ENCODE measurements at places on chromosomes 5 and 9.

GRCh38 chr9:90078988-90079421 is 474.2 kb downstream of the GADD45G start:
- no peak for DNase-seq

DNA sequence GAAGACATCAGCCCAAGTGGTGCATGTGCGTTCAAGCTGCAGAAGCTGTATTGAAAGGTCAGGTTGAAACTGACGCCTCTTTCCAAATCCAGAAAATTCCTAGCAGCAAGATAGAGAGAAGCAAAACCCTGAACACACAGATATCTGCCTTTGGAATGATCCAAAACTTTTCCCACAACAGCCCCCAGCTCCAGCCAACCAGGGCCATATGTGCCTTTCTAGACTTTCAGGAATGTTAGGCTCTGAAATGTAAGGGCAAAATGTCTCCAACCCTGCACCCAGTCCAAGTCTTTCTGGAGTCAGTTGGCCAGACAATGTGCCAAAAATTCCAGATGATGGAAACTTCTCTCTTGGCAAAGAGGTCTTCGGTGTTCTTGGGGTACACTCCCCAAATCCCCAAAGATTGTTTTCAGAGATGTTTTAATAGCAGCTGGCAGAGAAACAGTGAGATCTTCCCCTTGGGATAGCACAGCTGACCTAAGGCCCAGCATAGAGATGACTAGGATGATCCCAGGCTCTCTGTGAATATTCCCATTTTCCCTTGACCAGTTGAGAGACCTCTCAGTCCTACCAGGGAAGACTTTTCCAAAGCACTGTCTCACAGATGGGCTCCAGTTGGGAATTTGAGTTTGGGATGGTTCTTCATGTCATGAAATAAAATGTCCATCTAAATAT is 440.4 kb upstream of the CD180 start:
- DNase-seq = no peak

GRCh38 chr5:101969742-101970141 is 326.3 kb downstream of the SLCO4C1 start:
- DNase-seq = peak; percentile 2

DNA sequence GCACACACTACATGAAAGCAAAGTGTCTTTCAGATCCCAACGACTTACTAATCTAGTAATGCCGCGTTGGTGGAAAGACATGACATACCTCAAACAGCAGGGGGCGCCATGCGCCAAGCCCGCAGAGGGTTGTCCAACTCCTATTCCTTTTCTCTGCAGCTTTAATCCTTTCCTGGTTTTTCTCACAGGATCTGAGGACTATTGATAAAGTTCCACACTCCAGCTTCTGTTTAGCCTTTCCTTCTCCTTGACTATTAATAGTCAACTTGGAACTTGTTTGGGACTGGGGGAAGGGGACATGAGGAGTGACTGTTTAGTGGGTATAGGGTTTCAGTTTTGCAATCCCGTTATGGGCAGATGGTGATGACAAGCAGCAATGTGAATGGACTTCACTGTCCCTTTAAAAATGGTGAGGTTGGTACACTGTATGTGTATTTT is 62.9 kb downstream of the OTULIN start:
- DNase-seq = peak; percentile 79

DNA sequence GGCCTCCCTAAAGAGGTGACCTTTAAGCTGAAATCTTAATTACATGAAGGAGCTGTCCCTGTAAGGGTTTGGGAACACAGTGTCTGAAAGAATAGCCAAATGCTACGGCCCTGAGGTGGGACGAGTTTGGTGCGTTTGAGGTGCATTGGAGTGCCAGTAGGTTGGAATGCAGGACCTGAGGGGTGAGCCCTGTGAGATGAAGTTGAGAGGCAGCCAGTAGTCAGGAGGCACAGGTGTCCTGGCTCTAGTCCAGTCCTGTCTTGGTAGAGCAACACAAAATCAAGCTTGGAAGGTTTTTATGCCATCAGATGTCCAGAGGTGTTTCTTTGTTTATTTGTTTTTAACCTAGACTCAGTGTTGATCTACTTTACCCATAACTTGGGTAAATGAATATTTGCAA is 108.5 kb downstream of the ARHGAP26 start:
- no peak for DNase-seq

DNA sequence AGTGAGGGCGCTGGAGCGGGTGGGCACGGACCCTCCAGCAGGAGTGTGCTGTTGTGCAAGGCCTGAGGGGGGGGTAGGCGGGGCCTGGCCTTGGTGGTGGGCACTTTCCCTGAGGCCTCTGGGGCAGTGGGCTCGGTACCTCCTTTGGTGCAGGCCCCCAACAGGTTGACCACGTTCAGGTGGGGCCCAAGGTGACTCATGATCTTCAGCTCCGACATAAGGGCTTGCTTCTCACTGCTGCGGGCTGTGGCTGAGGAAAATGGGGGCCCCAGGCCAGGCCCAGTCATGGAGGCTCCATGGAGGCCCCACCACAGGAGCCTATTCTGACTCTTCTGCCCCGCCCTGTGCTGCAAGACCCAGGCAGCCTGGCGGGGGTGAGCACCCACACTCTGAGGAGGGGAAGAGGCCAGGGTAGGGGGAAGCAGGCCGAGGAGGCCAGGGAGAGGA is 31.5 kb downstream of the PDGFRB start:
- no peak for DNase-seq

DNA sequence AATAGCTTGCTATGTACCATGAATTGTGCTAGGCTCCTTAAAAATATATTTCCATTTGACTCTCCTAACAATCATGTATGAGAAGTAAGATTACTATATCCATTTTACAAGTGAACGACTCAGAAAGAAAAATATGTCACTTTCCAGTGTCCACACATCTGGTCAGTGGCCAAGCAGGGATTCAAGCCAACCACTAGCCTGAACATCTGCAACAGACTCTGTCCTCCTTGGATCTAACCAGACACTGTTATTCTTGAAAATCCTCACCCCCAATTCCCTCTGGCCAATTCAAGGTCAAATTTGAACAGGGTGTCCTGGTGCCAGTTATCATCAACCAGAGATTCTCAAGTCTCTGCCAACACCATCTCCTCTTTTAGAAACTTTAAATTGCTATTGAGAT is 344.1 kb upstream of the WWC1 start:
- DNase-seq = no peak

DNA sequence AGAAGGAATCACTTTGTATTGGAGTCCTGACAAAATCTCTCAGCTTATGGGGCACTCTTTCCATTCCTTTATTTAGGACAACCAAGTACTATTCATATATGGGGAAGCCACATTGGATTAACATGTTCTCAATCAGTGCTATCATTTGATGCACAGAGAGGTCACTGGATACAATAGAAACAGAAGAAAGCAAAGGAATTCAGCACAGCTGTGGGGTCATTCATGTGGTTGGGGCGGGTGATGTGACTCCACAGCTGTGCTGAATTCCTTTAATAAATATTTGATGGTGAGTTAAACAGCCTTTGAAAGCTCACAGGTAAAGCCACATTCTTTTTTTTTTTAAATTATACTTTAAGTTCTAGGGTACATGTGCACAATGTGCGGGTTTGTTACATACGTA is 854 bp upstream of the TEX48 start:
- no peak for DNase-seq

- DNase-seq = no peak
Measured at GRCh38 chr5:174294891-174295620, 249.6 kb downstream of the NSG2 start.

DNA sequence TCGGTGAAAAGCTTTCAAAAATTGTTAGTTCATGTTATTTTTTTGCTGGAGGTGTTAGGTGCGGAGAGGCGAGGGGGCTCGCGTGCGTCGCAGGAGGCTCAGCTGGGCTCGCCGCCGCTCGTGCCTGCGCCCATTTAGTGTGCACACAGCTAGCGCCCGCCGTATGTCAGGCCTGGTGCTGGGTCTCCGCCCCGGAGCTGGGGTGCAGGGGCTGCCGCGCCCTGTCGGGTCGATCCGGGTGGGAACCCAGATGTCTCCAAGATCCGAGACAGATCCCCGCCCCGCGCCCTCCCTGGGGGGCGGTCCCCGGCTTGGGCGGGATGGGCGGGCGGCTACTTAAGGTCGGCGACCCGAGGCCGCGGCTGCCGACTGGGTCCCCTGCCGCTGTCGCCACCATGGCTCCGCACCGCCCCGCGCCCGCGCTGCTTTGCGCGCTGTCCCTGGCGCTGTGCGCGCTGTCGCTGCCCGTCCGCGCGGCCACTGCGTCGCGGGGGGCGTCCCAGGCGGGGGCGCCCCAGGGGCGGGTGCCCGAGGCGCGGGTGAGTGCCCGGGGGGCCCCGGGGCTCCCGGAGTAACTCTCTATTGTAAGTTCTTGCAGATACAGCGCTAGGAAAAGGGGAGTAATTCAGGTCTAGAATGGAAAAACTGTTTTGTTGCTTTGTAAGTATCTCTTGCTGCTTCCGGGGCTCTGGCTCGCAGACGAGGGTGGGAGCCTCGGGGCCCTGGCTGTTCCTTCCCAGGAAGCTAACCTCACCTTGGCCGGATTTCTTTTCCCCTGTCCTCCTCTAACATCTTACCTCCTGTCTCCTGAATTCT is 31.7 kb downstream of the GSN start:
- DNase-seq = no peak

- no peak for DNase-seq
Measured at GRCh38 chr5:31638345-31638744, 586 bp upstream of the PDZD2 start.

DNA sequence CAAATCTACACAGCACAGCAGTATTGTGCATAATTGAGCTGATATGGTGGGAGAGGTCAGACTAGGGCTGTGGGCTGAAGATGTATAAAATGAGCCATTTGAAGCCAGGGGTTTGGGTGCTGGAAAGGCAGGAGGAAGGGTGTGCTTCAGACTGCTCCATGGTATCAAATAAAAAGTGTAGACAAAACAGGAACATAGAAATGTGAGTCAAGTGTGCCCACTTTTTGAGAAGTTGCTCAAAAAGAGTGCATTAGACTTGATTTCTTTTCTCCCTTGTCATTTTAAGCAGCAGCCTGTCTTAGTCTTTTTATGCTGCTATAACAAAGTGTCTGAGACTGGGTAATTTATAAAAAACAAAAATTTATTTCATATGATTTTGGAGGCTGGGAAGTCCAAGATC is 55.8 kb upstream of the ZFAND5 start:
- no peak for DNase-seq

DNA sequence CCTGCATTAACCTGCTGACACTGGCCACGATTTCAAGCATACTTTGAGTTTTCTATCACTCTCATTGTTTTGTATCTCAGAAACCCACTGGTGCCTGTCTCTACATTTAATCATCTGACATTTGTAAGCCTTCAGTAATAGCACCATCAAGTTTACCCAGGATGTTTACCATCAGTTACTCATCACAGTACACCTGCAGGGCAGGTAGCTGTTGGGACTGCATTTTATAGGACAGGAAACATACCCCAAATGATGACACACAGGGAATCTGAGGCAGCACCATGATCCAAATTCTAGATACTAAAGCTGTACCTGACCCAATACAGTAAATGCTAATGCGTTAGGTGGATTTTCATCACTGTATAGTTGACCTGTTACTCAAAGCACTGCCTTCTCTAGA is 114.2 kb downstream of the FEM1C start:
- DNase-seq = no peak

GRCh38 chr5:151620461-151620840 is 29.3 kb upstream of the FAT2 start:
- DNase-seq = no peak

DNA sequence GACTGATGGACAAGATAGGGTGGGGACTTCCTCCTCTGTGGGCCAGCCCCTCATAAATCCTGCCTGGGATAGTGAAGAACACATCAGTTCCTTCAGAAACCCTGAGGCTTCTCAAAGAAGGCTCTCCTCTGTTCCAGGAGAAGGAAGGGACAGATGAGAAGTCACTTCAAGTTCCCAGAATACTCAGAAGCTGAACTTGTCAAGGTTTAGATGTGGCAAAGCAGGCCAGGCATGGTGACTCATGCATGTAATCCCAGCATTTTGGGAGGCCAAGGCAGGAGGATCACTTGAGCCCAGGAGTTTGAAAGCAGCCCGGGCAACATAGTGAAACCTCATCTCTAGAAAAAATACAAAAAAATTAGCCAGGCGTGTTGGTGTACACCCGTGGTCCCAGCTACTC is 38.5 kb downstream of the STOM start:
- no peak for DNase-seq

DNA sequence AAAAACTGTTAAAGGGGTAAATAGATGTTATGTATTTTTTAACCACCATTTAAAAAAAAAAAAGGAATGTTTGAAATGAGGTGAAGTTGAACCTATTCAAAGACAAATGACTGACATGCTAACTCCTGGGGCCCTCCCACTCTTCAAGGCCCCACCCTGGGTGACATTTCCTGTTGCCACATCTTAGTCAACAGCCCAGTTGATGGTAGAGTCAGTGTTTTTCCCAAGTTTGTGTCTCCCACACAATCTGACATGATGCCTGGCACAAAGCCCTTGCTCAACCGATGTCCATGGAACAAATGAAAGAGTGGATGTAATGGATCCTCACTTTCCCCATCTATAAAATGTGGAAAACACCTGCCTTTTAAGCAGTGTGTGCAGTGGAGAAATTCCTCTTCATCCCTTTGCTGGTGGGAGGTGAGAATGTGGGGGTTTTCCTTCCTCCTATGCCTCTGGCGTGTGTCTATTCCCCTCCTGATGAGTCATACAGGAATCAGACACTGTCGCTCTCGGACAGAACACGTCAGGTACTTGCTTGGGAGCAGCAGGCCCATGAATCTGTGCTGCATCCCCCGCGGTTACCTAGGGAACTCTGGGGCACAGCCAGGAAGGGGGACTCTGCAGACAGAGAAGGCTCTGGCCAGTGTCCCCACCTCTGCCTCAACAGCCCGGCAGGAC is 13.7 kb upstream of the ADRA1B start:
- no peak for DNase-seq

DNA sequence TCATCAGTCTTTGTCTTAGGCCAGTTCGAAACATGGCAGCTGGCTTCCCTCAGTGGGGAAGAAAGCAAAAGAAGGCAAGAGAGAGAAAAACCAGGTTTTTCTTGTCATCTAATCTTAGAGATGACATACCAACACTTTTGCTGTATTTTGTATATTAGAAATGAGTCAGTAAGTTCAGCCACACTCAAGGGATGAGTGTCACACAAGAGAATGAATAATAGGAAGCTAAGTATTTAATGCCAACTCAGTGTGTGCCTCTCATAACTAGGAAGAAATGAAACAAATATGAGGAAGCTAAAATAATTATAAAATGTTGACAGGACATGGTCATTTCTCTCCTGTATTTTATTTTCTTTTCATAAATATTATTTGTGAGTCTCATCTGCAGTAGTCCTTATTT is 65.3 kb downstream of the CDH12 start:
- DNase-seq = no peak

DNA sequence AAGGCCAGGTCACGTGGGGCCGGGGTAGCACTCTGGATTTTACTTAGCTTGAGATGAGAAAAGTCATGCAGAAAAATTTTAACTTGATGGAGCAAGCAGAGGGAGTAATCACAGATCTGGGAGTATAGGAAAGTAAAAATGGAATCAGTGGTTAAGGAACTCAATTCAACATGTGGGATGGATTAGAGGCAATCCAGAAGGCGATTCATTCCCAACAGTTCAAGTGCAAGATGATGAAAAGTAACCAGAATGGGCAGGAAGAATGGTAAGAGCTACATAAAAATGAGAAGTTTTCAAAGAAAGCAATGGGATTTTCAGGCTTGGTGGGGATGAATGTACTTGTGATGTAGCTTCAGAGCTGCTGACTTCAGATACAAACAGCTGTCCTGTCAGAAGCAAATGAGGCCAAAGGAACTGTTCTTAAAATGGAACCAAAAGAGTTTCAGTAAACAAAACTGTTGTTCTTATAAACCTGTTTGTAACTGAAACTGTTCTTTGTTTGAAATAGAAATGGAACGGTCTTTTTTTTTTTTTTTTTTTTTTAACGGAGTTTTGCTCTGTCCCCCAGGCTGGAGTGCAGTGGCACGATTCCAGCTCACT is 5.6 kb upstream of the SEC24A start:
- no peak for DNase-seq
